ENCODE measurements at places on chromosomes 7 and 10. TPM values are rescaled to one million over a fixed set of nuclear protein-coding genes. Genes with fewer than 3 reads are reported as not detected.
A peak's percentile ranks its signal among the peaks of the same experiment; 100 is the strongest.

- H3K27me3 ChIP-seq: no peaks in the 10 kb centered on the region
- H3K4me3 ChIP-seq: no peak overlapping the region
- H3K27ac ChIP-seq: no peak overlapping the region
- H3K4me1 ChIP-seq: peaks cover 16% of the 10 kb centered on the region
Observed at GRCh38 chr10:113359655-113360054, 193.2 kb upstream of the HABP2 start.

NME8 gene
- total RNA-seq: not detected

DNA sequence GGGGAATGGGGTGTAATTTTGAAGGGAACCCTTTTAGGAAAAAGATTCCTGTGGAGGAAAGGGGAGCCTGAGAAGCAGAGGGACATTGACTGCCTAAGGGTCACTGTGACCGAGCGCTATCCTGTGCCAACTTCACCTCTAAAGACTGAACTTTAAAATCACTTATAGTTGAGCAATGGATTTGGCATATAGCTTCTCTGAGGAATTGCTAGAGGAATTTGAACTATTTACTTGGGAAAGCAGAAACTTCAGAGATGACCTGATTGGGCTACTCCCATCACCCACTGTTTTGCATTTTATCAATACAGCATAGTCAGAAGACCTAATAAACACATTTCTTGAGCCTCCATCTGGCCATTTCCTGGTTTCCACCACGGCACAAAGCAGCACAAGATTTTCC is 23.7 kb upstream of the WNT16 start:
- no peak overlapping the region for H3K4me3 ChIP-seq
- no peak for DNase-seq
- no peak overlapping the region for H3K27ac ChIP-seq
- no peaks in the 10 kb centered on the region for H3K36me3 ChIP-seq
- H3K27me3 ChIP-seq: no peaks in the 10 kb centered on the region

- H3K4me1 ChIP-seq: peaks cover 42% of the 10 kb centered on the region
- no peaks in the 10 kb centered on the region for H3K36me3 ChIP-seq
- H3K27me3 ChIP-seq: no peaks in the 10 kb centered on the region
Observed at GRCh38 chr10:71982269-71983178, 18.3 kb downstream of the CHST3 start.

CCL24 gene
- 2.9 TPM for total RNA-seq

GRCh38 chr10:3495281-3495680 is 289.7 kb downstream of the KLF6 start:
- DNase-seq: no peak
- no peaks in the 10 kb centered on the region for H3K27me3 ChIP-seq
- H3K36me3 ChIP-seq: no peaks in the 10 kb centered on the region

METTL2B gene
- 23.7 TPM for total RNA-seq

VTI1A gene
- 55.7 TPM for total RNA-seq

DNA sequence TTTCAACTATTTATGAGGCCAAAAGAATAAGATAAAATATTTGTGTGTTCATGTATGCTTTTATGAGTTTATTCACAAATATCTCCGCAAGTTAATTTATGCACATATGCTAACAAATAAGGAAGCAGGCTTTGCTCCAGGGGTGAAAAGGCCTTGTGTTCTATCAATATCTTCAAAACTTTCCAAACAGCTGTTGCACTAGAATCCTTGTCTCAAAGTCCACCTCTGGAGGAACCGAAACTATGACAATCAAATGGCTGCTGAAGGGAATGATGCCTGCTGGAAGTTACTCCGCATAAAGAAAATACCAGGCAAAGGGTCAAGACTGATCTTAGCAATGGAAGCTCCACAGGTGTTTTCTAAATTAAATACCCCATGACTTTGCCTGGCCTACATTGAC is 145.0 kb upstream of the GHITM start:
- H3K4me3 ChIP-seq: no peak overlapping the region
- H3K4me1 ChIP-seq: no peaks in the 10 kb centered on the region
- no peaks in the 10 kb centered on the region for H3K27me3 ChIP-seq
- H3K36me3 ChIP-seq: no peaks in the 10 kb centered on the region
- H3K27ac ChIP-seq: no peak overlapping the region

ITIH2 gene
- not detected for total RNA-seq

DNA sequence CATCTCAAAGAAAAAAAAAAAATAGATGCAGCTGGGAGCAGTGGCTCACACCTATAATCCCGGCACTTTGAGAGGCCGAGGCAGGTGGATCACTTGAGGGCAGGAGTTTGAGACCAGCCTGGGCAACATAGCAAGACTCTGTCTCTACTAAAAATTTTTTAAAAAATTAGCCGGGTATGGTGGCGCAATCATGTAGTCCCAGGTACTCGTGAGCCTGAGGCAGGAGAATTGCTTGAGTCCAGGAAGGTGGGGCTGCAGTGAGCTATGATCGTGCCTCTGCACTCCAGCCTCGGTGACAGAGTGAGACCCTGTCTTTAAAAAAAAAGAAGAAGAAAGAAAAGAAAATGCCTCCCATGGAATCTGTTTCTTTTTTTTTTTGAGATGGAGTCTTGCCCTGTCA is 31.9 kb downstream of the GTF2IRD1 start:
- peaks cover 48% of the 10 kb centered on the region for H3K4me1 ChIP-seq
- H3K27me3 ChIP-seq: no peaks in the 10 kb centered on the region
- H3K36me3 ChIP-seq: no peaks in the 10 kb centered on the region
- H3K4me3 ChIP-seq: no peak overlapping the region

DNA sequence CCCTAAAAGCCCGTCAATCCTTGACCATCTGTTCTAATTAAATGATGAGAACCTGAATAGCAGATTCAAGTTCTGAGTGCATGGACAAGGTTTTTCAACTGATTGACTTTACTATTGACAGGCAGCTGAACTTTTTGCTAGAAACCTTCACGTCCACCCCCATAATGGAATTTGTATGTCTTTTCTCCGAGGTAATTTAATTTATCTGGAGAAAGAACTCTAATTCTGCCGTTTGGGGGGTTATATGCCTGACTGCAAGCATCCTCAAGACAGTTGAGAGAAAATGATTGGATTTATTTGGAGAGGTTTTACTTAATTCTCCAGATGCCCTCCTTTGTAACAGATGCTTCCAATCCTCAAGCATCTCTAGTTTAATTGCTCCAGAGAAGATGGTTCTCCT is 1053.4 kb upstream of the AUTS2 start:
- no peaks in the 10 kb centered on the region for H3K36me3 ChIP-seq
- H3K27me3 ChIP-seq: no peaks in the 10 kb centered on the region
- H3K4me3 ChIP-seq: no peak overlapping the region
- no peak overlapping the region for H3K27ac ChIP-seq
- no peak for DNase-seq

DNA sequence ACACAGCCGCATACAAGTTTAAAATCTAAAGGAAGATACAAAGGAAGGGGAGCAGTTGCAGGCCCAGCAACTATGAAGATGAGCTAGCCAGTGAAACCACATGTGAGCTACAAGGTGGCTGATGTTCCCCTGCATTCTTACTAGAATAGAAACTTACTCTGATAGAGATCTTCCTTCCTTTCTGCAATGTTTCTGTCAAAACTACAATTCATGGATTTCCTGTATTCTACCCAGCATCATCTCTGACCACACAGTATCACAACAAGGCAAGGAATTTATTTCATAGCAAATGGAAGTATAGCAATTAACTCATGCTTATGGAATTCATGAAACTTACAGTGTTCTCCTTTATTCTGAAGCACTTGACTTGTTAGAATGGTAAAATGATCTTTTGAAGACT is 68.7 kb upstream of the AASS start:
- H3K36me3 ChIP-seq: no peaks in the 10 kb centered on the region
- H3K27ac ChIP-seq: no peak overlapping the region
- no peaks in the 10 kb centered on the region for H3K4me1 ChIP-seq
- DNase-seq: no peak

- no peaks in the 10 kb centered on the region for H3K27me3 ChIP-seq
- no peak for DNase-seq
- no peaks in the 10 kb centered on the region for H3K4me1 ChIP-seq
Observed at GRCh38 chr7:138853448-138853847, 55.5 kb upstream of the ATP6V0A4 start.

ANLN gene
- 18.2 TPM for total RNA-seq

- H3K27ac ChIP-seq: peak within 1 kb of the TSS; percentile 97
- H3K36me3 ChIP-seq: peaks cover 28% of the 10 kb centered on the region
- H3K4me1 ChIP-seq: no peaks in the 10 kb centered on the region
- peak; percentile 4 for DNase-seq
- peak within 1 kb of the TSS; percentile 95 for H3K4me3 ChIP-seq
- no peaks in the 10 kb centered on the region for H3K27me3 ChIP-seq
Observed at GRCh38 chr7:107579885-107580715, at the start of gene BCAP29. Gene BCAP29, plus strand, starts transcription at chr7:107580246. Its CDS starts 527 bp downstream, at chr7:107580773.

MYOF gene
- total RNA-seq: 61.1 TPM

PRSS1 gene
- total RNA-seq: not detected

DNA sequence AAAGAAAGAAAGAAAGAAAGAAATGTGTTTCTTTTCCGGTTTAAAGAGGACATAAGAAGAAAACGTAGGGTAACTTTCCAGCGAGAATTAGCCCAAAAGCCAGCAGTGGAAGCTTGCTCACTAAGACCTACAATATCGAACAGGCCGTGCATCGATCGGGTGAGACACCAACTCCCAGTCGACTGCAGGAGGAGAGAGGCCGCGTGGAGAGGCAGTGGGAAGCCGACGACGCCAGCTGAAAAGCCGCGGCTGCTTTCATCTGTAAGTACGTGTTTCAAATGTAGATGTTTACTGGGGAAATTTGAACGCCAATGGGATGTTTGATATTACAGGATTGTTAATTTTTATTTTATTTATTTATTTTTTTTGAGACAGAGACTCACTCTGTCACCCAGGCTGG is 28.6 kb upstream of the GIMAP8 start:
- no peak overlapping the region for H3K4me3 ChIP-seq
- no peaks in the 10 kb centered on the region for H3K27me3 ChIP-seq
- no peaks in the 10 kb centered on the region for H3K4me1 ChIP-seq
- DNase-seq: no peak
- H3K27ac ChIP-seq: no peak overlapping the region
- H3K36me3 ChIP-seq: no peaks in the 10 kb centered on the region
